ENCODE measurements at places on chromosomes 3 and 15. TPM values are rescaled to one million over a fixed set of nuclear protein-coding genes. Genes with fewer than 3 reads are reported as not detected.
A peak's percentile ranks its signal among the peaks of the same experiment; 100 is the strongest.

Gene PRTG
- total RNA-seq: 4.1 TPM

Gene TRIM42
- not detected for total RNA-seq

Gene COL6A6
- total RNA-seq: under 0.01 TPM

Gene SLC38A3
- total RNA-seq: not detected

Gene ECT2
- total RNA-seq: 52.9 TPM

Gene ANKRD34C
- not detected for total RNA-seq

Gene FILIP1L
- 48.5 TPM for total RNA-seq

Gene C15orf61
- total RNA-seq: 11.5 TPM

DNA sequence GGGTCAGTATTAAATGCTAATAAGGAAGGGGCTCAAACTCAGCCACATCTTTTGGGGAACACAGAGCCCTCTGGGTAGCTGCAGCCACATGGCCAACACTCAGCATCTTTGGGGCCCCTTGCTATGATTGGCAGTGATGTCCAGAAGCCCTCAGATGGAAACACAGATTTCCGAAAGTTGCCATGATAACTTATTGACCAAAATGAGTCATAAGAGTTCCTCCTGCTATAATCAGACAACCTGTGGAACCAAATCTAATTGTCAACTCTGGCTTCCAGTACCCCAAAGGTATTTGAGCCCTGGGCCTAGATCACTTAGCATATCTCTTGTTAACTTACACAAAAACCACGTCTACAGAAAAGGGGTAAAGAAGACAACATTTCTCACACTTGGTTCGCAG is 392.2 kb downstream of the KCNH8 start:
- no peaks in the 10 kb centered on the region for H3K36me3 ChIP-seq
- H3K27me3 ChIP-seq: no peaks in the 10 kb centered on the region
- no peak overlapping the region for H3K4me3 ChIP-seq

- H3K36me3 ChIP-seq: no peaks in the 10 kb centered on the region
- H3K4me1 ChIP-seq: no peaks in the 10 kb centered on the region
- H3K4me3 ChIP-seq: no peak overlapping the region
- H3K27me3 ChIP-seq: no peaks in the 10 kb centered on the region
- DNase-seq: no peak
Observed at GRCh38 chr3:87654184-87654583, 377.8 kb upstream of the POU1F1 start.

GRCh38 chr15:64247906-64248541 is 85.2 kb upstream of the PPIB start:
- no peaks in the 10 kb centered on the region for H3K27me3 ChIP-seq
- H3K4me3 ChIP-seq: no peak overlapping the region
- peak overlapping the region; percentile 90 for H3K27ac ChIP-seq
- H3K4me1 ChIP-seq: no peaks in the 10 kb centered on the region

- no peak overlapping the region for H3K27ac ChIP-seq
- H3K4me1 ChIP-seq: peaks cover 2% of the 10 kb centered on the region
- no peaks in the 10 kb centered on the region for H3K27me3 ChIP-seq
- no peak for DNase-seq
- H3K4me3 ChIP-seq: no peak overlapping the region
- no peaks in the 10 kb centered on the region for H3K36me3 ChIP-seq
Observed at GRCh38 chr15:28881170-28881569, 4.6 kb upstream of the APBA2 start.

- H3K36me3 ChIP-seq: no peaks in the 10 kb centered on the region
- H3K27ac ChIP-seq: no peak overlapping the region
- no peaks in the 10 kb centered on the region for H3K27me3 ChIP-seq
- no peaks in the 10 kb centered on the region for H3K4me1 ChIP-seq
- DNase-seq: no peak
Observed at GRCh38 chr3:196789885-196790359, 50.3 kb downstream of the PAK2 start.

- DNase-seq: no peak
- H3K27ac ChIP-seq: no peak overlapping the region
- no peak overlapping the region for H3K4me3 ChIP-seq
- H3K27me3 ChIP-seq: no peaks in the 10 kb centered on the region
- H3K36me3 ChIP-seq: no peaks in the 10 kb centered on the region
Observed at GRCh38 chr15:52234596-52235541, 43.7 kb upstream of the GNB5 start.

DNA sequence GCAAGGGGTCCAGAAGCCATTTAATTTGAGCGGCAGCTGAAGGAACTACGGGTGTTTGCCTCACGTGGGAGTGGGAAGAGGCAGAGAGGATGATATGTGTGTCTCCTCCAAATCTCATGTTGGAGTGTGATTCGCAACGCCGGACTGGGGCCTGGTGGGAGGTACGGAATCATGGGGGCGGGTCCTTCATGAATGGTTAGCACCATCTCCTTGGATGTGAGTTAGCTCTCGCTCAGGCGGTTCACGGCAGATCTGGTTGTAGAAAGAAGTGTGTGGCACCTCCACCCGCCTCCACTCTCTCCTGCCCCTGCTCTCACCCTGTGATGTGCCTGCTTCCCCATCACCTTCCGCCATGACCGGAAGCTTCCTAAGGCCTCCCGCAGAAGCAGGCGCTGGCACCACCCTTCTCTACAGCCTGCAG is 25.4 kb downstream of the XXYLT1 start:
- no peaks in the 10 kb centered on the region for H3K36me3 ChIP-seq
- no peaks in the 10 kb centered on the region for H3K27me3 ChIP-seq
- DNase-seq: peak; percentile 10
- H3K4me3 ChIP-seq: no peak overlapping the region
- no peaks in the 10 kb centered on the region for H3K4me1 ChIP-seq

- H3K36me3 ChIP-seq: no peaks in the 10 kb centered on the region
- H3K4me3 ChIP-seq: no peak overlapping the region
- H3K4me1 ChIP-seq: no peaks in the 10 kb centered on the region
- no peak for DNase-seq
Observed at GRCh38 chr15:45146405-45146804, 16.6 kb downstream of the DUOX1 start.

DNA sequence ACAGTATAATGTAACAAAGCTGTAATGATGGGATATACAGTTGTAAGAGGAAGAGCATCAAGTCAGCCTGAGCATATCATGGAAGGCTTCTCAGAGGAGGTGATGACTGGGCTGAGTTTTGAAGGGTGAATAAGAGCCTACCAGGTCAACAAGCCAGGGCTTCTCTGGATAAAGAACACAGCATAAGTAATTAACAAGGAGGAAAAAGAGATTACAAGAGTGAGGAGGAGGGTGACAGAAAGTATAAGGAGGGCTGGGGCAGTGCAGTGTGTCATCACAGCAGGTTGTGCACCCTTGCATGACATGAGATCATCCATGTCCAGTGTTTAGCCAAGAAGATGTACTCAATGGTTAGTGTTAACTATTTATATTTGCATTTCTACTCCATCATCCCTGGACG is 16.9 kb upstream of the SPATA12 start:
- no peak for DNase-seq
- no peaks in the 10 kb centered on the region for H3K27me3 ChIP-seq
- H3K4me1 ChIP-seq: no peaks in the 10 kb centered on the region

GRCh38 chr15:97504031-97504792 is 456.3 kb upstream of the ARRDC4 start:
- H3K36me3 ChIP-seq: no peaks in the 10 kb centered on the region
- no peaks in the 10 kb centered on the region for H3K4me1 ChIP-seq
- no peak for DNase-seq
- H3K27me3 ChIP-seq: no peaks in the 10 kb centered on the region
- H3K4me3 ChIP-seq: no peak overlapping the region
- no peak overlapping the region for H3K27ac ChIP-seq

DNA sequence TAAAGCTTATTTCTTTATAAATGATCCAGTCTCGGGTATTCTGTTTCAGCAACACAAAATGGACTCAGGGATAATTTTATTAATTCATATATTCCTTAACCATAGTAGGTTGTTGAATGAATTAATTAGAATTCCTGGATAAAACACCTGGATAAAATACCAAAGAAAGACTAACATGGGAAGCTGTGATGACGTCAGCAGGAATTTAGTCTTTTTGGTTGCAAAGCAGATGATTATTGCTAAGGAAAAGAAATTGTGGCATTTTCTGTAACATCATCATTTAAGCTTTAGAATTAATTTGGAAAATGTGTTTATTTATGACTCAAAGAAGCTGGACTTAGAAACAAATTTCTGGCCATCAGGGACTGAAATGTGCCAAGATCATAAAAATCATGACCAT is 228.3 kb upstream of the ZBTB20 start:
- no peak for DNase-seq
- H3K27ac ChIP-seq: no peak overlapping the region
- H3K27me3 ChIP-seq: no peaks in the 10 kb centered on the region
- H3K36me3 ChIP-seq: no peaks in the 10 kb centered on the region

DNA sequence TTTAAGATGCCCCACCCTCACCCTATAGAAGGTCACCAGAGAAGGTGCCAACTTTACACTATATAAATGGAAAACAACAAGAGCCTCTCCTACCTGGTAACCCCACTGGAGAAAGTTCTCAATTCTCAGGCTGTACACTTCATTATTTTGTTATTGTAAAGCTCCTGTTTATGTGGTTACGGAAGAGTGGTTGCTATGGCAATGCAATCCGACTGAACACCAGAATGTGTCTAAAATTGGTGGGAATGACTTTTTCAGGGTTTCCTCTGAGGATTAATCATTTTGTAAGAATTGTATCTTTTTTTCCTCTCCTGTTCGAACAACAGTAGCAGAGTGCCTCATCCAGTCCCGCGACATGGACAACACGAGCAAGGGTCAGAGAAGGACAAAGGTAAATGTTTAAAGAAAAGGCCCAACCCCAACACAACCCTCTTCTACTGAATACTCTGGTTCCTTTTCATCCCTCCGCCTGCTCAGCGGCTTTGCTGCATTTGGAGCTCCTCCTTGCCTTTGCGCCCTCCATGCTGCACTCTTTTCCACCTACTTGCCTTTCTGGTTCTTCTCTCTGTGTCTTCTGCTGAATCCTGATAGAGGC is 45.3 kb downstream of the DGKG start:
- H3K36me3 ChIP-seq: no peaks in the 10 kb centered on the region
- no peak for DNase-seq
- H3K27ac ChIP-seq: no peak overlapping the region
- H3K27me3 ChIP-seq: no peaks in the 10 kb centered on the region
- no peaks in the 10 kb centered on the region for H3K4me1 ChIP-seq
- H3K4me3 ChIP-seq: no peak overlapping the region

GRCh38 chr3:141680620-141681389 is 57.3 kb upstream of the RNF7 start:
- no peak for DNase-seq
- no peak overlapping the region for H3K4me3 ChIP-seq
- no peaks in the 10 kb centered on the region for H3K36me3 ChIP-seq
- H3K27ac ChIP-seq: peak overlapping the region; percentile 5
- no peaks in the 10 kb centered on the region for H3K4me1 ChIP-seq

DNA sequence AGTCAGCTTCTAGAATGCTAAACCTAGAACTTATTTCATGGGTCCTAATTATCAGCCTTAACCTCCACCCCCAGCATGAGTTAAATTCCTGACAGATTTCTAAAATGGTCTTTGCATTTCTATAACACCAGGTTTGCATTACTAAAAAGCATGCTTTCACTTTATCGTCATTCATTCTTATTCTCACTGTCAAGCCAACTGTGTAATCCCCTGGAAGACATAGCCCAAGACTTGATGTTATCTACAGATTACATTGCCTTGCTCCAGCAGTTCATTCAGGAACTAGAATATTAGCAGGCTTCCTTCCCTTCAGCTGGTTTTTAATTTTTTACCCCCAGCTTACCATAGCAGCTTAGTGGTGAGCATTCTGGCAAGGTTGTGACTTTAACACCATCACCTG is 184.0 kb downstream of the SLCO3A1 start:
- no peak for DNase-seq
- no peak overlapping the region for H3K27ac ChIP-seq
- H3K4me3 ChIP-seq: no peak overlapping the region
- no peaks in the 10 kb centered on the region for H3K36me3 ChIP-seq
- H3K4me1 ChIP-seq: no peaks in the 10 kb centered on the region

- H3K4me3 ChIP-seq: no peak overlapping the region
- no peak for DNase-seq
- no peaks in the 10 kb centered on the region for H3K27me3 ChIP-seq
Observed at GRCh38 chr15:83144771-83145170, 37.3 kb downstream of the TM6SF1 start.

GRCh38 chr15:83927704-83928391 is 273.9 kb downstream of the ADAMTSL3 start:
- no peaks in the 10 kb centered on the region for H3K36me3 ChIP-seq
- no peak for DNase-seq
- H3K27ac ChIP-seq: no peak overlapping the region
- no peaks in the 10 kb centered on the region for H3K27me3 ChIP-seq
- no peaks in the 10 kb centered on the region for H3K4me1 ChIP-seq

DNA sequence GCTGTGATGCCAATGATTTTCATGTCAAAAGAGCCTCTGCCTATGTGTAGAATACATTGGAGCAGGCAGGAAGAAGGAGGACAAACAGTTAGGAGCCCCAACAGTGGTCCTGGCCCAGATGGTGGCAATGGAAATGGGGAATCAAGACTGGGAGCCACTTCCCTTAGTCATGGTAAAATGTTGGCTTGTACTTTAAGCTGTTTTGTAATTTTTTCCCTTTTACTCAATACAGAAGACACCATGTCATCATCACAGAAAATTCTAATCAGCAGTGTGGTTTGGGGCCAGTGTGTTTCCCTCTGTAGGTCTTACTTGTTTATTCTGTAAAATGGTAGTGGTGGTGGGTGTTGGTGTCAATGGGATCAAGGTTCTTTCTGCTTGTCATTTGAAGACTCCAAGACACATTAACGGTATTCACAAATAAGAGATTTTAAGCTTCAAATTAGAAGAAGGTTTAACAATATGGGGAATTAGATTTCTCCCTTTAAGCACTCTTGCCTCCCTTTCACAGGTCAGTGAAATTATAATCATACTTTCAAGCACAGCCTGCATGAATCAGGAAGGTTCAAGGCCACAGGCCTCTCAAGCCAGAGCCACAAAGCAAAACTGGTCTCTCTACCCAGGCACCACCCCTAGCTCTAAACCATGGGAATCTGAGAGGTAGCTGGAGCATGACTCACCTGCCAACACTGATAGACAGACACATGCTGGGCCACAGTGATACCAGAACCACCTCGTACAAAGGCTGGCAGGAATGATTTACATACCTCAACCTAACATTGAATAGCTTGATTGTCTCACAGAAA is 24.9 kb downstream of the SIAH2 start:
- DNase-seq: no peak
- no peak overlapping the region for H3K27ac ChIP-seq
- no peak overlapping the region for H3K4me3 ChIP-seq
- H3K27me3 ChIP-seq: no peaks in the 10 kb centered on the region
- H3K4me1 ChIP-seq: no peaks in the 10 kb centered on the region
- H3K36me3 ChIP-seq: no peaks in the 10 kb centered on the region

DNA sequence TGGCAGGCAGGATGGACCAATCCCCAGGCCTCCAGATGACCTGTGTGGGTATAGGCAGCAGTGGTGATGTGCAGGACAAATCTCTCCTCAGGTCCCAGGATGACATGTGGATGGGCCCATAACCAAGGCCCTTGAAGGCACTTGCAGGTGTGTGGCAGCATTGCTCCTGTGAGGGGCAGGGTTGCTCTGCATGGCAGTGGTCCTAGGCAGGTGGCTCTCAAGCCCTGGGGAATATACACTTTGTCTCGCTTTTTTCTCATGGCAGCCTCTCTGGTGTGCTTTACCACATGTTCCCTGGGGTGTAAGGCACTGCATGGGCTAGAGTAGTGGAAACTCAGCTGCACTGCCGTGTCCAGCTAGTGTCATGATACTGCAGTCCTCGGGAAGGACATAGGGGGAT is 503.6 kb downstream of the UNC13C start:
- no peak overlapping the region for H3K4me3 ChIP-seq
- H3K27ac ChIP-seq: no peak overlapping the region
- no peak for DNase-seq
- no peaks in the 10 kb centered on the region for H3K4me1 ChIP-seq
- no peaks in the 10 kb centered on the region for H3K36me3 ChIP-seq
